IMR-90 (cell line): ENCODE measurements at places on chromosomes 6 and 20.

DNA sequence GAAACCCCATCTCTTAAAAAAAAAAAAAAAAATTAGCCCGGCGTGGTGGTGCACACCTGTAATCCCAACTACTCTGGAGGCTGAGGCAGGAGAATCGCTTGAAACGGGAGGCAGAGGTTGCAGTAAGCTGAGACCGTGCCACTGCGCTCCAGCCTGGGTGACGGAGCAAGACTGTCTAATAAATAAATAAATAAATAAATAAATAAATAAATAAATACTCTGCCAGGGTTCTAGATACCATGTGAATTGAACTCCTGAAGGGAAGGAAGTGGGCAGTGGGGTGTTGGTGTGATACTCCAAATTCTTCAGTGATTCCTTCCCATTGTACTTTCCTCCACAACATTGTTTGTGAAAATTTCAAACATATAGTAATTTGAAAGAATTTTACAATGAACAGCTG, 100.5 kb downstream of the PLCB4 start:
- no peak for DNase-seq

GRCh38 chr6:147201885-147202515, 2.2 kb upstream of the STXBP5 start:
- DNase-seq = peak; percentile 21

GRCh38 chr6:25962149-25963127, at the start of gene TRIM38:
TSS of gene TRIM38 (plus strand) at chr6:25962802. CDS start at chr6:25966523, 3,721 bp downstream.
- DNase-seq = peak; percentile 89

DNA sequence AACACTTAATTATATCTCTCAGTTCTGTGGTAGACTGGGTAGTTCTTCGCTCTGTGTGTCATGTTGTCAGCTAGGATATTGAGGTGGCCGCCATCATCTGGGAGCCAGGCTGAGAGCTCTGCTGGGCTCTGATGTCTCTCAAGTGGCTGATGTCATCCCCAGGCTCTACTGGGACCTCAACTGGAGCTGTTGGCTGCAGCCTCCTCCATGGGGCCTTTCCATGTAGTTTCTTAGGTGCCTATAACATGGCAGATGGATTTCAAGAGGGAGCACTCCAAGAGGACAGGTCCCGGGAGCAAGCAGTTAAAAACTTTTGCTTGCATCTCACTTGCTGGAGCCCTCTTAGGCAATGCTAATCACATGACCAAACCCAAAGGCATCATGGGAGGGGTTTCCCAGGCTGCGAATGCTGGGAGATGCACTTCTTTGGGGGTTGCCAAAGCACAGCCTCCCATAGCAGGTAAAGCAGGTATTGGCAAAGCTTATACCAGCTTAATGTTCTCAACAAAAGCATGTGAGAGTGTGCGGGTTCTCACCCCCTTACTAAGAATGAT, 129.8 kb downstream of the TMEM242 start:
- no peak for DNase-seq
